ENCODE measurements at places on chromosomes 2 and 18.

DNA sequence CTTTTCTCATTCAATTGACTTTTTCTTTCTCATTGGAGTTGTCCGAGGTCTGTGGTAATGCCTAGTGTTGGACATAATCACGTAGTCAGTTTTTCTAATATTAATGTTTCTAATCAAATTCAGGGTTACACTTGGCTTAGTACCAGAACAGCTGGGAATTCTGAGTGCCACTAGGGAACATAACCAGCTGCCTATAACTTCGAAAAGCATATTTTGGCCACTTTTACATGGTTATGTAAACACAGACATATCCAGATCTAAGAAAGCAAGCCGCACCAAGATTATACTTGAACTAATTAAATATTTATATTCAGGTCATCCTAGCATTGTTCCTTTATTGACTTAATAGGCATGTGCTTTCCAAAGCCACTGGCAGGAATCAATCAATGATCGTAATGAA is 91.1 kb upstream of the ARHGAP28 start:
- no peak for DNase-seq

DNA sequence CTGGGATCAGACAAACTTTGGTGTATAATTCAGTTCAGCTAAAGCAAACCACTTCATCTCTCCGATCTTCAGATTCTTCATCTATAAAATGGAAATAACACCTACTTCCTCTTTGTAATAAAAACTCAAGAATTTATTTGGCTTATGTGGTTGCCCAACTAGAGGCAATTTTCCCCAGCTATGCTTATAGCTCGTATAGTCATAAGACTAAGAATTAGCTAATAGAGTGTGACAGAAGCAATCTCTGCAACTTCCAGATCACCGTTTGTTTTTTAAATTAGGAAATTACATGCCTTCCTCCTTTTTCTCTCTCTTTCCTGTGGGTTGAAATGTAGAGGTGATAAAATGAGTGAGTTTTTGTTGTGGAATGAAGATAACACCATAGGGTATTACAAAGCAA is 35.3 kb upstream of the KCNF1 start:
- peak; percentile 58 for DNase-seq

DNA sequence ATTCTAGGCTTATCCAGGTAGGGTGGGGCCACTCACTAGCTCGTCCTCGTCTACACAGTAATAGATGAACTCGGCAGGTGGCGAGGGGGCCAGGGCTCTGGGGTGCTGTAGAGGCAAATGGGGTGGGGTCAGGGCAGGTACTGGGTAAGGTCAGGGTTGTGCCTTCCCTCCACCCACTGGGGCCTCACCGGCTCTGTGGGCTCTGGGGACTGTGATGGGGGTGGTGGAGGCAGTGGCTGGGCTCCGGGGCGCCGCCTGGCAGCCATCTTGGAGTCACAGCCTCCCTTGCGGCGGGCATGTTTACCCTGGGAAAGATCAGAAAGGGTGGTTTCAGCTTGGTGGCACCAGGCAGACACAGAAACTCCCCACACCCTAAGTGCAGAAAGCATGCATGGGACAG is 6.4 kb downstream of the MBD1 start:
- DNase-seq = no peak

DNA sequence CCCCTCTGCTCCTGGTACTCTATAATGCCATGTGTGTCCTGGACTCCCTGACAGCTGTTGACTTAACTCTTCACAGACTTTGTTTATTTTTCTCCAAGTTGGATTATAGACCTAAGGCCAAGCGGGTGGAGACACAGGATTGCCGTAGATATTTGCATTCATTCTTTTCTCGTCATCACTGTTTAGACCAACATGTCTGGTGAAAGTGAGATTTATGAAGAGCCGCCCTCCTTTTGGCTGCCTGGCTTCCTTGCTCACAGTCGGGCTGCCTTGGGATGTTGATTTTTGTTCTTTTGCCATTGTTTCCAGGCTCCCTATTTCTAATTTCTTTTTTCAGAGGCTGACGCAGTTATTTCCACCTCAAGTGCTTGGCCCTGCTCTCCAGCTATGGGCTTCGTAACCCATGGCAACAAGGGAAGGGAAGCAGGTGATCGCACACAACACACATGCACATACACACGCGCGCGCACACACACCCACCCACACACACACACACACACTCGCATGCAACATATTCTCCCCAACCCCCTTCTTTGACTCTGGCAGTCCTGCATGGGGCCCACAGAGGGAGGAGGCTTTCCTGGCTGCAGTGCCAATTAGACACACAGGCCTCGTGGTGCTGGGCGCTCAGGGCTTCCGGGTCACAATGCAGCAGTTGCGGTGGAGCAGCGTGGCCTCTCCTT is 296.5 kb downstream of the MTX2 start:
- peak; percentile 50 for DNase-seq

GRCh38 chr2:125456693-125457363 is 1199.1 kb upstream of the GYPC start:
- DNase-seq = no peak

GRCh38 chr18:32760391-32760790 is 12.4 kb downstream of the KLHL14 start:
- DNase-seq = peak; percentile 45

DNA sequence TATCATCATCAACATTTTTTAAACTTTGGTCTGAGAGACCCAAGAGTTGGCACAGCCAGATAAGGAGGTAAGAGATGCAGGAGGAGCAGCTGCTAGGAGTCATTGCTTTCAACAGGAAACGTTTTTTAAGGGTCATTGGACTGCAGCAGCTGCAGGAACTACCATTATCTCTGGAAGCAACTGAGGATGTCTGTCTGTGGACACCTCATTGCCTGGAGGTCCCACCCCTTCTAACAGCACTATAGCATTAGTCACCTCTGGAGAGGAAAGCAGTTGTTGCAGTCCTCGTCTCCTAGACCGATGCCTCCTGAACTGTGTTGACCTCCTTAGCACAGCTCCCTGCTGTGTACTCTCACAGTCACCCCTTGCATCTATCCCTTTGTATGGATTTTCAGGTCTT is 21.5 kb upstream of the FSHR start:
- no peak for DNase-seq

GRCh38 chr2:47198985-47199451 is 43.9 kb upstream of the STPG4 start:
- no peak for DNase-seq

DNA sequence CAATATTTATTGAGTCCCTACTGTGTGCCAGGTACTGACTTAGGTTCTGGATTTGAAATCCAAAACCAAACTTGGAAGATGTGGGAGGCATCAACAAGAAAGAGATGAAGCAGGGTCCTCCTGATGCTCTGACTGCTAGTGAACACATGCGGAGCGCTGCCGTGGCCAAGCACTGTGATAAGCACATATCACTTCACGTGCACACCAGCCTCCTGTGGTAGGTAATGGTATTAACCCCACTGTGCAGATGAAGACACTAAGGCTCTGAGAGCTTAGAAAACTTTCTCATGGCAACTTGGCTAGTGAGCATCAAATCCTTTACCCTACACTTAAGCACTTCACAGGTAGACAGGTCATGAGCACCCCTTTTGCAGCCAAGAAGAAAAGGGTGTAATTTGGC is 216.1 kb downstream of the HAUS1 start:
- no peak for DNase-seq

DNA sequence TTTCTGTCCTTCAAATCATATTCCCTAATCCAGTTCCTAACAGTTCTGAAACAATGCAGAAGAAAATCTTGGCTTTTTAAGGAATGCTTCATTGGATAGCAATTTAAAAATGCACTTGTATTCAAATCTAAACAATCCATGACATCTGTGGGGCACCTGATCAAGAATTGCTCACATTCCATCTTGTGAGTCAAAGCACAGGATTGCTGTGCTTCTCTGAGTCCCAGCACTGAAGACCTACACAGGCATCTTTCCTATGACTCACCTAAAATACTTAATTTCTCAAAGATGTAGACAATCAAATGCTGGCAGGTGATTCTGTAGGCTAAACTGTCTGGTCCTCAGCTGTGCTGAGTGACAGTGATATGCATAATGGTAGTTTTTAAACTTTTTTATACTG is 10.1 kb upstream of the ATP8B1 start:
- no peak for DNase-seq

DNA sequence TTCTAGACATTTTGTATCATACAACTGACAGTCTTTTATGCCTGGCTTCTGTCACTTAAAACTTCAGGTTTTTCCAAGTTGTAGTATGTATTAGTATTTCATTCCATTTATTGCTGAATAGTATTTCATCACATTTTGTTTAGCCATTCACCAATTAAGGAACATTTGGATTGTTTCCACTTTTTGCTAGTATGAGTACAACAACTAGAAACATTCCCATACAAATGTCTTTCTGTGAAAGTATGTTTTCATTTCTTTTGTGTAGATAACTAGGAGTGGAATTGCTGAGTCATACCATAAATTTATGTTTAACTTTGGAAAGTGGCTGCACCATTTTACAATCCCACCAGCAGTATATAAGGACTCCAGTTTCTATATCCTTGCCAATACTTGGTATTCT is 135.9 kb downstream of the ATAD2B start:
- DNase-seq = no peak

GRCh38 chr2:107385921-107386320 is 440.8 kb upstream of the RGPD4 start:
- DNase-seq = no peak

DNA sequence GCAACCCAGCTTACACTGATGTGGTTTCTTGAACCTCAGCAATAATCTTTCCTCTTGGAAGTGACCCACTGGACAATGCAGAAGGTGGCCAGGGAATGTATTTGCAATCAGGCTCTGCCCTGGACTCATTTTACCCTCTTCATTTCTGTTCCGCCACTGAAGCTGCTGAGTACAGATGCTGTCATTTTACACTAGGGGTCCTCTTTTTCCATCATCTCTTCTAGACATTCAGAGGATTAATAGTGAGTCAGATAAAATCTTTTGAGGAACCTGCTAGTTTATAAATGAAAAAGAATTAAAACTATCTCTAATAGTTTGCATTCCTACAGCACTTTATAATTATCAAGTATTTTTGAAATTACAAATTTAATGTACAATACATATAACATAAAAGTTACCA is 87.9 kb upstream of the PNPT1 start:
- no peak for DNase-seq

- DNase-seq = no peak
These were observed 62.1 kb downstream of the CCDC148 start for GRCh38 chr2:158394453-158394852.

GRCh38 chr2:179141206-179141605 is 91.3 kb upstream of the CCDC141 start:
- no peak for DNase-seq

GRCh38 chr2:25063876-25064660 is 22.2 kb downstream of the EFR3B start:
- no peak for DNase-seq

- no peak for DNase-seq
These were observed 38.8 kb downstream of the NCAPH start for GRCh38 chr2:96374211-96374951.

DNA sequence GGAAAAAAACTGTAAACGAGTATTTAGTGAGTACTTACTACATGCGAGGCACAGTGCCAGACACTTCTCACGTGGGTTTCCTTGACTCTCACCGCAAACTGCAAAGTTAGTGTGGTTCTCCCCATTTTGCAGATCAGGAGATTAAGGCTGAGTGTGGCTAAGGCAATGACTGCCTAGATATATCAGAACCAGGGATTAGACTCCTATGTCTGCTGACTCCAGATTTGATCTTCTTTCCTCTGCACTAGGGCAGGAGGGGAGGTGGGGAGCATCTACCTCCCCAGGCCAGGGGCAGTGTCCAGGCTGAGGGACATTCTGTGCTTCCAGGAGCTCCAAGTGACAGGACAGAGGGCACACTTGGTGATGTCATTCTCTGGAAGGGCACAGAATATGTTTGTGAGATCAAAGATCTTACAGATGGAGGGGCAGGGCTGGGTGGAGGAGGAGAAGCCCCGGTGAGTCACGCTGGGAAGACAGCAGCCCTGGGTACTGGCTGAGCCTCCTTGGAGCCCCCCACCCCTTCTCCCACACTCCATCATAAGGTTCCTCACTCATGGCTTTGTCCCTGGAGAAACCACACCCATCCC is 92.4 kb downstream of the RHOB start:
- peak; percentile 31 for DNase-seq

- no peak for DNase-seq
These were observed 10.8 kb downstream of the IL36B start for GRCh38 chr2:113041871-113042270.

DNA sequence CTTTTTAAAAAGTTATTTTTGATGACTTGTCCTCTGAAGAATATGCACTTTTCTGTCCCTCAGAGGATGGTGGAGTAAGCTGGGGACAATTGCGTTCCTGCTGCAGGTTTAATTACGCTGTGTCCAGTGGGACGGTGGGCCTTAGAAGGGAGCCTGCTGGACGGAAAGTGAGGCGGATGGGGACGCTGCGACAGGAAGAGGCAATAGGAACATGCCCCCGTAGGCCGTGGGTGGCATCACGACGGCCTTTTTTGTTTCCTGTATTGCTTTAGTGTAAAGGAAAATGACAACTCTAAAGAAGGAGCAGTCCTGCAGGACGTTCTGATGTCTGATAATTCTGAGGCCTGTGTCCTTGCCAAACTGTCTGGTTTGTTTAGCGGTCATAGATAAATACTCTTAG is 121.6 kb downstream of the NFATC1 start:
- DNase-seq = no peak

- DNase-seq = no peak
These were observed 24.1 kb downstream of the MAL start for GRCh38 chr2:95049683-95049955.

- DNase-seq = no peak
These were observed 27.2 kb downstream of the ATP8B1 start for GRCh38 chr18:57775937-57776336.

DNA sequence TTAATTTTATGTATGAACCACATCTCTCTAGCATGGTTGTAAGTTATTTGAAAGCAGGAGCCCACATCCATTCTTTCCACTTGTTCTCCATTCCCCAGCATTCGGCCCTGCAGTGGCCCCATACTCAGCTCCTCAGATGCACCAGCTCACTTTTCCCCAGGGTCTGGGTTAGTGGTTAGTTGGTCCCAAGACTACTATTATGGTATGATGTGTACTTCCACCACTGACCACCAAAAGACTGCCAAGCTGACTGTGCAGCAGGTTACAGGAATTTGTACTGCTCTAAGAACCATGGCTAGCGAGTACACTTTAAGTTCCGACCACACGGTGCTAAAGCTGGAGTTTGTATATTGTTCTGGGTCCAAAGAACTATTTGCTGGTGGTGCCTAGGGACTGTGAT is 413.6 kb upstream of the TCF4 start:
- DNase-seq = no peak

DNA sequence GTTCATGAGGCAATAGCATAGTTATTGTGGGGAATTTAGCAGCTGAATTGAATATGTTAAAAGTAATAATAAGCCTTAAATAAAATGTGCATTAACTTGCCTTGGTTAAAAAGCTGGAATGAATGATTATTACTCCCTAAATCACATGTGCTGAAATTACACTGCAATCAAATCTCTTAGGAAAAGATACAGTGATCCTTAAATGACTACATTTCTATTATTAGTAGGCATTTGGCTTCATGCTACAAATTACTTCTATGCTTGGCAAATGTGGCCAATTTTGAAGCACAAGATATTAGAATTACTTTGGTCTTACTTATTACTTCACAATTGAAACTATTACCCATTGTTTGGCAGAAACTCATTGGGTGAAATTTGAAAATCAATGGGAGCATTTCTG is 5.4 kb downstream of the RND3 start:
- DNase-seq = no peak
